ENCODE measurements at places on chromosomes 4 and X.

DNA sequence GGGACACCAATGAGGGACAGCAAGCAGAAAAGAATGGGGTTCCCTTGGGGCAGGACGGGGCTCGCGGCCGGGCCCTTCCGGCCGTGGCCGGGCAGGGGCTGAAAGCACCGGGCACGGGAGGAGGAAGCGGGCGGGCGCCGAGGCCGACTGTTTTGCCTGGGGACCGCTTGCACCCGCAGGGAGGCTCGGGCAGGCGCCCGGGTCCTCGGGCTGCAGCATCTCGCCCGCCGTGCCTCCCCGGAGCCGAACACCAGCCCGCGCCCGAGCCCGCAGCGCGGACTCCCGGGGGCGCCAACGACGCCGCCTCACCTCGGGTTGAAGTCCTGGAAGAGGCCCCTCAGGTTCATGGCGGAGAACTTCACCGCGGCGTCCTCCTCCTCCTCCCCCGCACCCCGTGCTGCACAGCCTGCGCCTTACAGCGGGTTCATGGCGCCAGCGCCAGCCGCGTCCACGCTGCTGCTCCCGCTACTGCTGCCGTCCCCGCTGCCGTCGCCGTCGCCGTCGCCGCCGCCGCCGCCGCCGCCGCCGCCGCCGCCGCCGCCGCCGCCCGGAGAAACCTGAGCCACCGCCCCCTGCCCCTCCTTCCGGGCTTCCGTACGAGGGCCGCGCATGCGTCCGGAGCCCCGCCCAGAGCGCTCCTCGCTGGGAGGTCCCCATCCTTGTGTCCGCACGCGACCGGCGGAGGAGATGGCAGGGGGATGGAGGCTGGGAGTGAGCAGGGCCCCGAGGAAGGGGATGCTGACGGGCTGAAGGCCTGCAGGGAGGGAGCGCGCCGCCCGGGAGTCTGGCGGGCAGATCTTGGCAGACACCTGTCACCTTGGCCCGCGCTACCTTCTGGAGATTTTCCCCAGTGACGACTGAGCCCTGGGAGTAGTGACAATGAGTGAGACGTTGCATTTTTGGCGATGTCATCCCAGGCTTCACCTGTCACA lies at the start of gene TMEM185A:
Gene TMEM185A, minus strand, starts transcription at position 559 of the 932 bp plus-strand sequence. Its CDS starts 212 bp downstream, at position 347.
- H3K27ac ChIP-seq = peak within 1 kb of the TSS; percentile 85
- no peaks in the 10 kb centered on the region for H3K36me3 ChIP-seq
- H3K4me1 ChIP-seq = peaks cover 35% of the 10 kb centered on the region
- H3K27me3 ChIP-seq = peaks cover 2% of the 10 kb centered on the region
- H3K4me3 ChIP-seq = peak within 1 kb of the TSS; percentile 88

DNA sequence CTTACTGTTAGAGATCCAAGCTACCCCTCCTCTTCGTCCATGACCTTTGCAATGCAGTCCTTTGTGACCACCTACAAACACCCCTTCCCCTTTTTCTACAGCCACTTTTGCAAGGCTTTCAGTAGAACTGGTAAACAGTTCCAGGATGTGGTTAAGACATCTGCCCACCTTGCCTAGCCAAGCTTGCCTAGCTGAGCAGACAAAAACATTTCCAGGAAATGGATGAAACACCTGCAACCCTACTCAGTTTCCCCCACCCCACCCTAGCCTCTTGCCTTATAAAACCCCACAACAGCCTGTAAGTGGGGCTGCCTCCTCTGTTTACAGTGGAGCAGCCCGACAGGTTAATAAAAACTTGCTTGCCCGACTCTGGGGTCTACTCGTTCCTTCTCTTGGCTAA lies 133.8 kb downstream of the ZC4H2 start:
- DNase-seq = no peak
- peaks cover 16% of the 10 kb centered on the region for H3K36me3 ChIP-seq
- H3K4me3 ChIP-seq = no peak overlapping the region

DNA sequence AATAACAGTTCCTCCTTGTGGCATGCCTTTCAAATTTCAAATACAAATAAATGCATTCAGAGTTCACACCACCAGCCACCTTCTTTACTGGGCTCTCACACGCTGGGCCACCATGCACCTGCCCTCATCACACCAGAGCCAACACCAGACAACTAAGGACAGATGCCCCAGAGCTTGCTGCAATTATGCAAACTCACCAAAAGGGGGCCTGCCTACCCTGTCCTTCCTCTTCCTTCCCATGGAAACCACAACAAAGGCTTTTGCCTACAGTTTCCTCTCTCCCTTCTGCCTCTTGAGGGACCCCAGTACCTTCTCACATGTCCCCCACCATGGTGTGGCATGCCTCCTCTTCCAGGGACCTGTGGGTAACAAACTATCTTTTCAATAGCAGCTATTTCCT lies 1333.9 kb upstream of the TENM3 start:
- H3K27me3 ChIP-seq = no peaks in the 10 kb centered on the region
- H3K4me3 ChIP-seq = no peak overlapping the region
- no peak for DNase-seq
- H3K4me1 ChIP-seq = no peaks in the 10 kb centered on the region
- H3K27ac ChIP-seq = no peak overlapping the region

GRCh38 chrX:149720021-149720689 lies 8.3 kb downstream of the MAGEA11 start:
- H3K4me1 ChIP-seq = no peaks in the 10 kb centered on the region
- DNase-seq = no peak
- H3K36me3 ChIP-seq = no peaks in the 10 kb centered on the region
- H3K27me3 ChIP-seq = no peaks in the 10 kb centered on the region

DNA sequence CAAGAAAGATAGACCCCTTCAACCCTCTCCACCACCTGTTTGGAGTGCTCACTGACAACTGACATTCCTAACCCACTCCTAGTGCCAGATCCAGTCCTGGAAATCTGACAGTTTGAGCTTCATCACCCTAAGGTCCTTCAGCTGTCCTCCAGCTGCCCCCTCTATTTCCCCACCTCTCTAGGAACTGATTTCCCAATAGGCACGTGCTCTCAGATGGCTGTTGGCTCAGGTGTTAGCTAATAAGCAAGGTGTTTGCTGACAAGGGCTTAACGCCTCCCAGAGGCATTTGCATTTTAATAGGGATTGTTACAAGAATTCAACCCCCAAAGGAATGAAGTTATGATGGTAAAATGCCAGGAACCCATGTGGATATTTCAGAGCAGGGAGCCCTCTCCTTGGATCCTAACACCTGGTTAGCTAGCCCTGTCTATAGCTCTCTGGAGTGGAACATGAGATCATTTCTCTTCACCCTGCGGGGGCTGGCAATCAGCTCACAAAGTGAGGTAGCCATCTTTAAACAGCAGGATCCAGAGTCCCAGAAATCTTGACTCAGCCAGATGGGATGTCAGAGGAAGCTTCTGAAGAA lies 348.5 kb upstream of the SFRP2 start:
- peaks cover 7% of the 10 kb centered on the region for H3K27me3 ChIP-seq
- no peak overlapping the region for H3K4me3 ChIP-seq
- H3K27ac ChIP-seq = no peak overlapping the region
- H3K36me3 ChIP-seq = no peaks in the 10 kb centered on the region
- DNase-seq = no peak

DNA sequence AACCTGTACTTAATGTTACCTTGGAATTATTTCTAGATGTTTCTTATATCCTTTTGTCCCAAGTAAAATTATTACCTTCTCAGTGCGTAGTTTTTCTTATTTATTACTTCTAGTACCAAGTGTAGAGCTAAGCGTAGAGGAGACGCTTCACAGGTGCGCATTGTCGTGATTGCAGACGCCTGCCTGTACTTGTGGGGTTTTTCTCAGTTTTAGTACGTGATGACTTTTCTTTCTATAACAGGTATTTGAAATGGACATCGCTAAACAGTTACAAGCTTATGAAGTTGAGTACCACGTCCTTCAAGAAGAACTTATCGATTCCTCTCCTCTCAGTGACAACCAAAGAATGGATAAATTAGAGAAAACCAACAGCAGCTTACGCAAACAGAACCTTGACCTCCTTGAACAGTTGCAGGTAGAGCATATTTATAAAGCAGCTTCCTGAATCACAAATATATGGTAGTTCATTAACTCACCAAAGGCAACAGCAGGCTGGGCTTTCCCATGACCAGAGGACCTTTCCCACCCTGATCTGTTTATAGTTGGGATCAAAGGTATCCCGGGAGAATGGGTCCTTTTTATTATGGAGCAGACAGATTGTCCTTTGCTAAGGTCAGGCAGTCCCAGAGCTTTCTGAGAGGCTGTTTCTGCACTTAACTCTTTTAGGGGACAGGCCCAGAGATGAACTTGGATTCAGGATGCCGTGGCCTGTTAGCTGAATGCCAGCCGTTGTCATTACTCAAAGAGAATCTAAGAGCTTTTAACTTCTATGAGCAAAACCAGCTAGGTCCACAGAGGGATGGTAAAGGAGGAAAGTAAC lies 172.9 kb downstream of the PTTG2 start:
- H3K27me3 ChIP-seq = peaks cover 1% of the 10 kb centered on the region
- peaks cover 56% of the 10 kb centered on the region for H3K4me1 ChIP-seq
- DNase-seq = no peak
- peak overlapping the region; percentile 52 for H3K27ac ChIP-seq
- no peak overlapping the region for H3K4me3 ChIP-seq

DNA sequence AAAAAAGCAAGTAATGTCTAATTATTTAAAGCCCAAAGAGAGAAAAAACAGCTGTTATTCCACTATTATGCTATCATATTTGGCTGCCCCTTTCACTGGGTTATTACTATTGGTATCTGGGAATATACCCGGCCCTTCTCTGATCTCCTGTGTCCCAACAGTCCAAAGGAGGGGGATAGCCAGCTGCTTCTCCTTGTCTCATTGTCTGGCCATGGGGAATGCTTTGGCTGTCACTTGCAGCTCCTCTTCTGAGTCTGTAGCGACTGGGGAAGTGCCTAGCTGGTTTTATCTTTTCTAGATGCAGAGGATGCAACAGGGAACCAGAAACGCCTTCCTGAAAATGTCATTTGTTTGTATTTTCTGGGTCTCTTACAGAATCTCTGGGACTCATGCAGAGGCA lies 33.9 kb downstream of the MGARP start:
- H3K4me1 ChIP-seq = no peaks in the 10 kb centered on the region
- H3K27me3 ChIP-seq = no peaks in the 10 kb centered on the region
- H3K4me3 ChIP-seq = no peak overlapping the region
- H3K27ac ChIP-seq = no peak overlapping the region

- H3K36me3 ChIP-seq = peaks cover 3% of the 10 kb centered on the region
- H3K27ac ChIP-seq = peak overlapping the region; percentile 91
- DNase-seq = peak; percentile 71
- H3K4me1 ChIP-seq = peaks cover 48% of the 10 kb centered on the region
Observed at GRCh38 chr4:87073199-87074120, 138.6 kb downstream of the AFF1 start.

DNA sequence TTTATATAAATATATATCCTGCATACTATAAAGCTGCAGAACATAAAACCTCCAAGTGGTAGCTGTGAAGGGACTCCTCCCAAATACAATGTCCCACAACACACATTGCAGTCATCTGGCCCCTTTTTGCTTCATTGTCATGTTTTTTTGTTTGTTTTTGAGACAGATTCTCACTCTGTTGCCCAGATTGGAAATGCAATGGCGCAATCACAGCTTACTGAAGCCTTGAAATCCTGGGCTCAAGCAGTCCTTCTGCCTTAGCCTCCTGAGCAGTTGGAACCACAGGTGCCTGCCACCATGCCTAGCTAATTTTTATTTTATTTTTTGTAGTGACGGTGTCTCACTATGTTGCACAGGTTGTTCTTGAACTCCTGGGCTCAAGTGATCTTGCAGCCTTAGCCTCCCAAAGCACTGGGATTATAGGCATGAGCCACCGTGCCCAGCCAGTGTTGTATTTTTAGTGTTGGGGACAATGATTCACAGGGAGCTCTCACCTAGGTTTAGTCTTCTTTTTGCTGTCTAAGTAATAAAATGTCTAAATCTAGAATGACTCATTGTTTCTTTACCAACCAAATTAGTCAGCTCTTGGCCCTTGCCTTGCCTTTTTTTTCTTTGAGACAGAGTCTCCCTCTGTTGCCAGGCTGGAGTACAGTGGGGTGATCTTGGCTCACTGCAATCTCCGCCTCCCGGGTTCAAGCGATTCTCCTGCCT lies 24.0 kb upstream of the XIAP start:
- H3K4me3 ChIP-seq = no peak overlapping the region
- peaks cover 4% of the 10 kb centered on the region for H3K4me1 ChIP-seq
- H3K27me3 ChIP-seq = peaks cover 6% of the 10 kb centered on the region
- no peak overlapping the region for H3K27ac ChIP-seq

- H3K27me3 ChIP-seq = peaks cover 3% of the 10 kb centered on the region
- H3K4me1 ChIP-seq = no peaks in the 10 kb centered on the region
- no peak overlapping the region for H3K4me3 ChIP-seq
- DNase-seq = no peak
- no peaks in the 10 kb centered on the region for H3K36me3 ChIP-seq
- no peak overlapping the region for H3K27ac ChIP-seq
Observed at GRCh38 chr4:7389101-7389701, 45.5 kb downstream of the PSAPL1 start.

DNA sequence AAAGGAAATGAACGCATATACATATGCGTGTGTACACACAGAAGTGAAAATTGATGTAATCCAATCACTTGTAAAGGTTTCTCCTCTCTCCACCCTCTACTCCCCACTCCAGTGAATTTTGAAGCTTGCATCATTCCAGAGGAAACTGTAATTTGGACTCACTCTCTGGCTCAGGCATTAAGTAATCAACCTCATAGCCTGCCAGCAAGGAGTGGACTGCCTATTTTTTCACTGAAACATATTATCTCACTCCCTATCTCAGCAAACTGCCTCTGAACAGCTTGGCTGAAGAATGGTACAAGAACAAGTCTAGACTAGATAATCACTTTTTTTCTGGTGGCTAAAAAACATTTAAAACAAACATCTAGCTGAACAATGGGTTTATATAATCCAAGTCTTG lies 124.2 kb downstream of the C4orf51 start:
- peaks cover 44% of the 10 kb centered on the region for H3K4me1 ChIP-seq
- H3K4me3 ChIP-seq = no peak overlapping the region
- H3K27me3 ChIP-seq = no peaks in the 10 kb centered on the region
- H3K36me3 ChIP-seq = peaks cover 40% of the 10 kb centered on the region
- H3K27ac ChIP-seq = no peak overlapping the region
- DNase-seq = no peak

DNA sequence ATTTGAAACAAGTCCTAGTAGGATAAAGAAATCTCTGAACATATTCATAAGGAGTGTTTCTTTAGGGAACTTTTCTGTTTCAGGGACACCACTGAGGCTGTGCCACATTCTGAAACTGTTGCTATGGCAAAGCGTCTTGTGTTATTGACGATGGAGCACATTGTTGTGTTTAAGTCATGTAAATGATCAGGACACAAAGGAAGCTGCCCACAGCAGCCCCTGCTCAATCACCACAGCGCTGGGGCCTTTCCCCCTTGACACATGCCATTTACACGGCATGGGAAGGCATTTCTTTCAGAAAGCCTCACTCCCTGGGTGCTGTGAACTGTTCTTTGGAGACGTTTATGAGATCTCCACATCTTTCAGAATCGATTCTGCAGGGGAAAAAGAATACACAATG lies 39.8 kb upstream of the MID1 start:
- no peaks in the 10 kb centered on the region for H3K4me1 ChIP-seq
- no peak overlapping the region for H3K27ac ChIP-seq
- H3K27me3 ChIP-seq = no peaks in the 10 kb centered on the region
- no peak for DNase-seq
- no peaks in the 10 kb centered on the region for H3K36me3 ChIP-seq

DNA sequence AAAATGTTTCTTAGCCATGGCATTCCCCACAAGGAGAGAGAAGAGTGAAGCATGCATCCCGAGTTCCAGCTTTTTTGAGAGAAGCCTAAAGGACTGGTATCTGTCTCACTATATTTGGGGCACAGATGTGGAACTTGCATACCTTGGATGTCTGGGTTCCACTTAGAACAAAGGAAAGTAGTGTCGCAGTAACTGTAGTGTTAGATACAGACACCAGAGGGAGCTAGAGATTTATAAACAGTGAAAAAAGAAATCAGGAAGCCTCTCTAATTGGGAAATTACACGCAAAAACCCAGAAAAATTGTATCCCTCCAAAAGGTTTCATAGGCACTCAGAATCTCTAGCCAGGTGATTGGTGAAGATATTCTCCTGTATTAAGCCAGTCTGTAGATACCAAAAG lies 34.4 kb downstream of the AGTR2 start:
- H3K27ac ChIP-seq = no peak overlapping the region
- H3K36me3 ChIP-seq = no peaks in the 10 kb centered on the region
- DNase-seq = no peak
- H3K4me3 ChIP-seq = no peak overlapping the region
